ENCODE measurements at places on chromosomes 6 and 20.

GRCh38 chr20:22729180-22729579, 144.8 kb upstream of the FOXA2 start:
- no peak overlapping the region for H3K27ac ChIP-seq
- no peaks in the 10 kb centered on the region for H3K36me3 ChIP-seq
- no peaks in the 10 kb centered on the region for H3K4me1 ChIP-seq
- no peak for DNase-seq
- H3K4me3 ChIP-seq, result no peak overlapping the region

DNA sequence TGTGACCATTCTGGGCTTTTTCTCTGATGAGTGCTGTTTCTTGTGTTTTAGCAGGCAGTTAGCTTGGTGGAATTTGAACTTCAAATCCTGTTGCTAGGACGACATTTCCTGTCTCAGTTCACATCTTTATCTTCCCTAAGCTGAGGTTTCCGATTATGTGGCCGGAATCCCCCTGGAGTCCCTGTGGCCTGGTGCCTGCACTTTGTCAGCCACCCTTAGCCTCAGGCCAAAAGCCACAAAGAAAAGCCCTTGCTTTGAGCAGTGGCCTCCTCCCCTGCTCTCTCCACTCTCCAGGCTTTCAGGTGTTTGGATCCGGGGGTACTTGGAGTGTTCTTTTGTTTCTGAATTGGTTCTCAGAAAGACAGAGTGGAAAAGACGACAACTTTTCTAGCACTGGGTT, 59.9 kb upstream of the PMEPA1 start:
- no peaks in the 10 kb centered on the region for H3K36me3 ChIP-seq
- H3K27me3 ChIP-seq, result peaks cover 8% of the 10 kb centered on the region
- DNase-seq, result no peak
- H3K27ac ChIP-seq, result no peak overlapping the region

GRCh38 chr6:5984150-5985089, 22.3 kb downstream of the NRN1 start:
- H3K27me3 ChIP-seq, result peaks cover 14% of the 10 kb centered on the region
- H3K4me1 ChIP-seq, result peaks cover 10% of the 10 kb centered on the region
- no peak for DNase-seq
- no peak overlapping the region for H3K27ac ChIP-seq
- no peak overlapping the region for H3K4me3 ChIP-seq

GRCh38 chr6:27728442-27728841, 183.8 kb downstream of the OR2B2 start:
- no peaks in the 10 kb centered on the region for H3K4me1 ChIP-seq
- no peak overlapping the region for H3K4me3 ChIP-seq
- no peak overlapping the region for H3K27ac ChIP-seq

- no peak for DNase-seq
- no peak overlapping the region for H3K4me3 ChIP-seq
- peaks cover 5% of the 10 kb centered on the region for H3K4me1 ChIP-seq
- no peak overlapping the region for H3K27ac ChIP-seq
These were observed 1.3 kb downstream of the PI16 start for GRCh38 chr6:36955671-36956445.

- H3K27me3 ChIP-seq, result no peaks in the 10 kb centered on the region
- no peak overlapping the region for H3K27ac ChIP-seq
- H3K4me1 ChIP-seq, result peaks cover 37% of the 10 kb centered on the region
- DNase-seq, result no peak
- no peak overlapping the region for H3K4me3 ChIP-seq
These were observed 4.0 kb downstream of the RNF24 start for GRCh38 chr20:4011226-4011975.

DNA sequence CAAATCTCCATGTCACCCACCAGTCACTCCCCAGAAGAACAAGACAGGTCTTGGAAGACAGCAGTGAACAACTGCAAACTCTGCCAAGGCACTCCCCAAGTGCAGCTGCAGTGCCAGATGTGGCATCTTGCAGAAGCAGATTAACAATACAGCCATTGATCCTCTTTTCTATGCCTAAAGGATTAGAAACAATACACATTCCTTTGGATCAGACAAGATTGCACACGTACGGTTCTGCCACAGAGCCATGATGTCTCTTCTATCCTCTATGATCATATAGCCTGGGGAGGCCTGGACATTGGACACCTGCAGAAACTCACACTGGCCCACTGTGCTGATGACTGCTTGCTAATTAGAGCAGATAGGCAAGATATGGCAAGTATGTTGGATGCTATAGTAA, 155.9 kb downstream of the MYLK4 start:
- no peak for DNase-seq
- no peak overlapping the region for H3K4me3 ChIP-seq
- no peaks in the 10 kb centered on the region for H3K4me1 ChIP-seq
- no peaks in the 10 kb centered on the region for H3K36me3 ChIP-seq
- H3K27ac ChIP-seq, result no peak overlapping the region

- H3K36me3 ChIP-seq, result no peaks in the 10 kb centered on the region
- peaks cover 23% of the 10 kb centered on the region for H3K4me1 ChIP-seq
These were observed at the start of gene MOG for GRCh38 chr6:29656798-29657197. TSS of gene MOG (plus strand) at chr6:29657092. CDS start at chr6:29657210, 118 bp downstream.

GRCh38 chr6:13285705-13286104, 42.6 kb downstream of the TBC1D7 start:
- peaks cover 27% of the 10 kb centered on the region for H3K4me1 ChIP-seq
- H3K27me3 ChIP-seq, result peaks cover 16% of the 10 kb centered on the region
- no peak overlapping the region for H3K27ac ChIP-seq
- H3K4me3 ChIP-seq, result no peak overlapping the region
- peaks cover 76% of the 10 kb centered on the region for H3K36me3 ChIP-seq

- H3K4me1 ChIP-seq, result no peaks in the 10 kb centered on the region
- H3K4me3 ChIP-seq, result no peak overlapping the region
- H3K27ac ChIP-seq, result no peak overlapping the region
- H3K36me3 ChIP-seq, result no peaks in the 10 kb centered on the region
These were observed 13.9 kb upstream of the RANBP9 start for GRCh38 chr6:13725570-13725969.

Measured in nephron progenitor cell (in vitro differentiated cells).